Kidney tubule cell (primary cell): ENCODE measurements at places on chromosomes 1 and 21.

DNA sequence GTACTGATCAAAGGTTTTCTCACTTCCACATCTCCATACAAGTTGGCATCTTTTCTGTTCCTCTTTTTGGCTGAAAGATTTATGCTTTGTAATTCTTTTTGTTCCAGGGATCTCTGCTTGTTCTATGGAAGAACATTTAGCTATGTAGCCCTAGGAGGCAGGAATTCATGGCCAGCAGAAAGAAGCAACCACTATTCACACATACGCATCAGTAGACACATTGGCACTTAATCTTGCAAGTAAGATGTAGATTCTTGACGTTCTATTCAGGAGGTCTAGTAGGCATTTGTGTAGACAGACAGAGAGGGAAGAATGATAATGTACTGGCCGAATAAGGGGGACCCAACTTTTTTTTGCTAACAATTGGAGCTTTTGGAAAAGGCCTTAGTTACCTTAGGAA is 336.0 kb downstream of the NUF2 start:
- no peak for DNase-seq

- DNase-seq = no peak
Observed at GRCh38 chr1:165387505-165387904, 31.0 kb upstream of the LMX1A start.

- no peak for DNase-seq
Observed at GRCh38 chr1:157658571-157658970, 42.0 kb downstream of the FCRL3 start.

DNA sequence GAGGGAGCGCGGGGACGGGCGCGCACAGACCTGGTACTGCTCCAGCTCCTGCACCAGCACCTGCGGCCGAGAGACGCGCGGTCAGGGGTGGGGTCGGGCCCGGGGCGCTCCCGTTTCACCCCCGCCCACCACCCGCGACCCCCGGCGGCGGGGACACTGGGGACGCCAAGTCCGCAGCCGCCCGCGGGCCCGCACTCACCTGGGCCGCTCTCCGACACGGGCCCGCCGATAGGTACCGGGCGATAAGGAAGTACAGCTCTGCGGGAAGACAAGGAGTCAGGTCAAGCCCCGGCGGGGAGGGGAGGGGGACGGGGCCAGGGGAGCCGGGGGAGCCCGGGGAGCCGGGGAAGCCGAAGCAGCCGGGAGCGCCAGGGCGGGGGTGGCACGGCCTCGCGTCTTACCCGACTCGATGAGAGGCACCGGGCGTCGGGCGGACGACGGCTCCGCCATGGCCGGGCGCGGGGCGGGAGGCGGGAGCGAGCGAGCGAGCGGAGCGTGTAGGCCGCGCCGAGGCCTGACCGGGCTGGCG is 326 bp downstream of the BRWD1 start:
- DNase-seq = peak; percentile 17

GRCh38 chr1:171748651-171749050 is 6.8 kb upstream of the VAMP4 start:
- no peak for DNase-seq

GRCh38 chr1:40344597-40344996 is 27.5 kb upstream of the COL9A2 start:
- DNase-seq = no peak

- DNase-seq = no peak
Observed at GRCh38 chr1:150073516-150073915, 5.9 kb downstream of the VPS45 start.

DNA sequence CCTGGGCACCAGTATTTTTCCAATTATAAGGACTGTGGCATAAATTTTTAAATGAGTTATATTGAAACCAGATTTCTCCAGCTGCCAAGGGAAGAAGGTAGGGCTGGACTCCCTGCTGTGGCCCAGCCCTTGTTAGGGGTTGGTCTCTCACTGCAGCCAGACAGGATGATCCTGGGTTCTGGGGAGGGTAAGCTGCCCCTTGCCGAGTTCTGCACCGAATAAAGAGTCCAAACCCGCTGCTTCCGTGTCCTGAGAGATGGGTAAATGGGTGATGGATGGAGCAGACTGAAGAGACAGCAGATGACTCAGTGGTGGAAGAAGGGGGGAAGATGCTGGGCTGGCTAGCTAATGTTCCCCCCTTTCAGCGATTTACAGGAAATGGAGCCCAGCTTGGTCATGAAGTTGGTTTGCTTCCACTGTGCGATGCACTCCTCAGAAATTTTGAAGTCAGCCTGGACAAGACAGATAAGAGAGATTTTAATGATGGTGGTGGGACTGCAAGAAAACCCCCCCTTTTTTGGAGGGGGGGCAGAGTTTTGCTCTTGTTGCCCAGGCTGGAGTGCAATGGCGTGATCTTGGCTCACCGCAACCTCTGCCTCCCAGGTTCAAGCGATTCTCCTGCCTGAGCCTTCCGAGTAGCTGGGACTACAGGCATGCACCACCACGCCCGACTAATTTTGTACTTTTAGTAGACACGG is 41.4 kb downstream of the YARS1 start:
- DNase-seq = peak; percentile 42

DNA sequence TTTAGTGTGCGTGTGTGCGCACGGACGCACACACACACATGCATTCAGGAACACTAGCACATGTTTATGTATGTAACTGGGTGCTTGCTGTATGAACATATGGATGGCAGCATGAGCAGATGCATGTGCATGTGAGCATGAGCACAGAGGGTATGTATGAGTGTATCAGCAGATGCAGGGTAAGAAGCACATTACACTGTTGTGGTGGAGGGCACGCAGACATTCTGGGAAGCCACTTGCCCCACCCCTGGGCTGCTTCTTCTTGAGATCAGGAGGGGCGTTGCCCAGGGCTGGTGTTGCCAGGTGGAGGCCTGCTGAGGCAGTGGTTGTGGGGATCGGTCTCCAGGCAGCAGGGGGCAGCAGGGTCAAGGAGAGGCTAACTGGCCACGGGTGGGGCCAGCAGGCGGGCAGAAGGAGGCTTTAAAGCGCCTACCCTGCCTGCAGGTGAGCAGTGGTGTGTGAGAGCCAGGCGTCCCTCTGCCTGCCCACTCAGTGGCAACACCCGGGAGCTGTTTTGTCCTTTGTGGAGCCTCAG is 3.9 kb upstream of the P3R3URF start:
- DNase-seq = peak; percentile 91

DNA sequence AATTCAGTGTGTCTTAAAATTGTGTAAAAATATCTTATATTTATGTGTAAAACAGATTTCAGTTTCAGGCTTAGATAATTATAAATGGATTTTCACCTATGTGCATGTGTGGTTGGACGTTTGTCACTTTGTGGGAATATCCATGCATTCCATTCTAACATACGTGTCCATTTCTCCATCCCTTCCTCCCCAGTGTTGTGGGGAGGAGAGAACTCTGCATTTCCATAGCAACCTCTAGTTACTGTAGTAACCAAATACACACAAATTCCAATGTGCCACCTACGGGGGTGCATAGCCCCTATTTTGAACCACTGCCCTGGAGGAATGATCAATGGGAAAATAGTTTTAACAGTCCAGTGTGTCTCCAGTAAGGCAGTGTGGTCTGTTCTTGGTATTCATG is 79.0 kb downstream of the RASAL2 start:
- peak; percentile 69 for DNase-seq

- DNase-seq = peak; percentile 40
Observed at GRCh38 chr1:94796266-94796665, 23.9 kb upstream of the SLC44A3 start.

GRCh38 chr1:35657851-35658250 is 16.5 kb upstream of the PSMB2 start:
- DNase-seq = no peak

GRCh38 chr1:48555271-48555670 is 83.3 kb upstream of the SPATA6 start:
- no peak for DNase-seq

DNA sequence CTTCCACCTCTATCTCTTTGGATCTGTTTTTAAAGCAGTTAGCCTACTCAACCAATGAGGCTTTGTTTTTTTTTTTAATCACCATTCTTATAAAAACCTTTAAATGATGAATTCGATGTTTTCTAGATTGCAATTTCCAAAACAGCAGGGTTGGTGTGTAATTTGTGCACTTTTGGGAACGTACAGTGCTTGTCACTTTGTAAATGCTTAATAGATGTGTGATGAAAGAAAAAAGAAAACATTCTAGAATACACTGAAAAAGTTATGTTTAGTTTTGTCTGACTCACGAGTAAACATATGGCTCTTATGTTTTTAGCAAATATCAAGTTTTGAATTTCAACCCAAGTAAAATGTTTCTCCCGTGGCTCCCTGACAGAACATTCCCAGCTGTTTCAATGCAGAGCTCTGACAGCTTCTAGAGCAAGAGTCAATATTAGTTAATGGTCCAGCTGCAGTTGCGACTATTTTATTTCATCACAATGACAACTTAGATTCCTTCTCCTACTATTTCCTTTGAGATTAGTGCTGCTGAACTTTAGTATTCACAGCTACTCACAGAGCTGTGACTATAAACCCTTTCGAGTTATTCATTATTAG is 362.5 kb upstream of the ADAMTS5 start:
- DNase-seq = no peak

- DNase-seq = no peak
Observed at GRCh38 chr1:2210084-2210653, 15.6 kb upstream of the FAAP20 start.
